ENCODE measurements at places on chromosomes 5 and 9.

- DNase-seq: no peak
Measured at GRCh38 chr9:470552-471194, 256.0 kb downstream of the DOCK8 start.

DNA sequence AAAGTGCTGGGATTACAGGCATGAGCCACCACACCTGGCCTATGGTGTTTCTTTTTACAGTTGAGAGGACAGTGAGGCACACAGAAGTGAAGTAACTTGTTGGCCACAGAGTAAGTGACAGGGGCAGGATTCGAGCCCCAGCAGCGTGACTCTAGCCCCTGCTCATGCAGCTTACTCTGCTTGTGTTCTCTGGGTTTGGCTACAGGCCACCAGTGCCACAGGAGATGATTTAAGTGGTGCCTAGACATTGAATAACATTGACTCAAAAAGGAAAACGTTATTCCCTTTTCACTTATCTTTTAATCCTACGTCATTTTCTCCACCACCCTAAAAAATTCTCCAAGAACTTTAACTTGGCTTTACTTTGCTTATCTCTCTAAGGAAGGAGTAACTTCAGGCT lies 61.4 kb downstream of the SNX24 start:
- DNase-seq: peak; percentile 81

- DNase-seq: no peak
Measured at GRCh38 chr9:95491543-95492320, 25.0 kb downstream of the PTCH1 start.

DNA sequence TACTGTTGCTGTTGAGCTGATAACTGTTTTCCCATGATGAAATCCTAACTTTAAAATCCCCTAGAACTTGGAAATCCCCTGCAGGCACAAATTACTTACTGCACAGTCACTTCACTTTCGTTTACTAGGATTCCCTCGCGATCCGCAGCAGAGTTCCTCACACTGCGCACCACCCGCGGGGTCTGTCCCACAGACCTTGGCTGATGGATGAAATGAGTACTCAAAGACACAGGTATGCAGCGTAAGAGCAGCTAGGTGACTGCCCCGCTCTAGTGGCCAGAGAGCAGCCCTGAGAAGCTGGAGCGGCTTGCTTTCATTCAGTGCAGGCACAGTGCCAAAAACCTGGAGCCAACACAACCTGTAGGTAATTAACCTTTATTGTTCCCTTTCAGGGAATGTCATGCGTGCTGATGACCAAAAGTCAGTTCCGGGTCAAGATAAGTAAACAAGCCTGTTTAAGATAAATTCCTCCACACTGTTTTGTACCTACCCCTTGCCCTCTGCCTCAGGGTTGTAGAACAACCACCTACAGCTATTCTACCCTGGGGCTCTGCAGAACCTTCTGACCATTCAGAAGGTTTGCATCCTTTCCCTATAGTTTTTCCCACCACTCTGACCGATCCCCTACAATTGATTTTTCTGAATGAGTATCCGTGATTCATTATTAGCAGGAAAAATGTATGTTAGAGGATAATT lies 191.2 kb downstream of the CDH9 start:
- DNase-seq: no peak

DNA sequence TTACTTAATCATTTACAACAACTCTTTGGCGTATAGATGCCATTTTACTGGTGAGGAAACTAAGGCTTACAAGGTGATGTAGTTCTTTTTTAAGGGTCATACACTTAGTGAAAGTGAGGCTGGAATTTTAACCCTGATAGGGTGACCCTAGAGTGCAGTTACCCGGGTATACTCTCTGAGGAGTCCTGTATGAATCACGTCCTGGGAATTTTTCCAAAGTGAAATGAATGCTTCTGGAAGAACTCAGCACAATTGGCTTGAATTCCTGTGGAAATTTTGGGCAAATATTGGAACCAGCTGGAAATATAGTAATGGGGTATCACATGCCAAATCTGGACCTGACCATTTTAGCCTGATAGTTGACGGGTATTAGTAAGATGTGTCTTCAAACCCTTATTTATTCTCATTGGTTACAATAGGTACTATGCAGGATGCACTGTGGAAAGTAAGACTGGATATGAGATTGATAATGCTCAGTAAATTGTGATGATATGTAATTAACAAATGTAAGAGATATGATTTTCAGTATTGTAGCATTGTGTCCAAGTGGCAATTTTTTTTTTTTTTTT lies 14.8 kb downstream of the SUB1 start:
- DNase-seq: peak; percentile 89

DNA sequence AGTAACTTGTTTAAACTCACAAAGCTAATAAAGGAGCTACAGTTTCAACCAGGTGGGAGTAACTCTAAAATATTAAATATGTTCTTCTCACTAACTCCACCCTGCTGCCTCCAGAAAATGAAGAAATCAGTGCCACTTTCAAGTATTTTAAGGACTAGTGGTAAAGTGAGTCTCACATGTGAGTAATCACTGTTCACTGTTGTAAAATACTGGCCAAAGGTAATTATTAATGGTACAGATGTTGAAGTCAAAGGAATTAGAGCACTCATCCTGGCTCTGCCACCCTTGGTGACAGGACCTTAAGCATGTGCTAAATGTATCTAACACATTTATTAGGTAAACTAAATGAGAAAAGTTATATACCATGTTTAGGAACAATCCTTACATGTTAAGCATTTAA lies 430.7 kb downstream of the BRINP1 start:
- no peak for DNase-seq

GRCh38 chr9:105633411-105633810 lies 28.8 kb upstream of the TAL2 start:
- DNase-seq: no peak
